ENCODE measurements at places on chromosomes 1 and 21.
A peak's percentile ranks its signal among the peaks of the same experiment; 100 is the strongest.

- no peak for DNase-seq
These were observed 47.8 kb downstream of the CHML start for GRCh38 chr1:241592273-241592958.

DNA sequence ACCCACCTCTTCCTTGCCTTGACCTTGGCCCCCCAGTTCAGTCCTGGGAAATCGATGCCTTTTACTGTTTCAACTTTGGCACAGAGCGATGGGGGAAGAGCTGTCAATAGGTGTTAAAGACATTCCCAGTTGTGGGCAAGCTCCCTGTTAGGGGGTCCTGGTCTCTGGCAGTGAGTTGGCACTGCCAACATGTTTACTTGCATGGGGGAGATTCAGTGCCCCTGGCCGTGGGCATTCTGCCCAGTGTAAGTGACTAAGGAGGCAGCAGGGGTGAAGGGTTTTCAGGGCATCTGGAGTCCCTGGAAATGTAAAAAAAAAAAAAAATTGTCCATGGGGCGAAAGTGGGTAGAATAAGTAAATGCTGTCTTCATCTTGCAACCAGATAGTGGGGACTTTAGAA lies 407.0 kb downstream of the PTPRU start:
- peak; percentile 20 for DNase-seq

DNA sequence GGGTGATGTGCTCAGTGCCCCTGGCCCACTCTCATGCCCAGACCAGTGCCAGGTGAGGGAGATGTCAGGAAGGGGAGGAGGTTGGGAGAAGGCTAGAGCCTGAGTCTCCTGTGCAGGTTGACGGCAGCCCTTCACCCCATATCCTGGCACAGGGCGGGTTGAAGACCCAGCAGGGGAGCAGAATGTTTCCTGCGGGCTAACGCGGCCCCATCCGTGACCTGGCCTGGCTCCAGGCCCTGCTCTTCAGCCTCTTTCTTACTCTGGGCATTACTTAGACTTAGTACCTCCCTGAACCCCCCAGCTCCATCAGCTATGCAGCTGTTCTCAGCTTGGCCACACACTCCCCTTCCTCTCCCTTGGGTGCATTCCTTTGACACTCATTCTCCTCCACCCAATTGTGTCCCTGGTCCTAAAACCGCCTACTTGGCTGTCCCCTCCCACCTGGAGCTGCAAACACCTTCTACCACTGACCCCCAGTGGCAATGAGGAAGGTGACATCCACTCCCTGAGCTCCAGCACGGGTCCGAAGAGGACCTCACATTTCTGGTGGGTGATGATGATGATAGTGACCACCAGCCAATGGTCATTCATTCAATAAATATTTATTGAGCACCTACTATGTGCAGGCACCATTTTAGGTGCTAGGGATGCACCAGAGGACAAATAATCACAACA lies 179.0 kb downstream of the PTPRU start:
- no peak for DNase-seq

- DNase-seq = no peak
These were observed 21.9 kb downstream of the RNF223 start for GRCh38 chr1:1052003-1052840.

DNA sequence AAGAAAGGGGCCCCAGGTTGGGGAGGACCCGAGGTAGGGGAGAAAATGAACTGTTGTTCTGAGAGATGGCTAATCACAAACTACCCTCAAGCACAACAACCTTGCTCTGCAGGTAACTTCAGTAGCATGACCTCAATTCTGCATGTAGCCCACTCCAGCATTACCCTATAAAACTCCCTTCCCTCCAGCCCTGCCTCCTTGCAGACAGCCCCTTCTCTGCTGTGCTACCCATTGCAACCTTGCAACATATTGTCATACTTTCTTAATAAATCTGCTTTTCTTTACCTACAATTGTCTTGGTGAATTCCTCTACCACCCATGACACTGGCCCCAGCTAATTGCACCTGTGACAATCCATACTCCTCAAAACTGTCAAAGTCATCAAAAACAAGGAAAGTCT lies 428.9 kb downstream of the MATN1 start:
- DNase-seq = no peak

DNA sequence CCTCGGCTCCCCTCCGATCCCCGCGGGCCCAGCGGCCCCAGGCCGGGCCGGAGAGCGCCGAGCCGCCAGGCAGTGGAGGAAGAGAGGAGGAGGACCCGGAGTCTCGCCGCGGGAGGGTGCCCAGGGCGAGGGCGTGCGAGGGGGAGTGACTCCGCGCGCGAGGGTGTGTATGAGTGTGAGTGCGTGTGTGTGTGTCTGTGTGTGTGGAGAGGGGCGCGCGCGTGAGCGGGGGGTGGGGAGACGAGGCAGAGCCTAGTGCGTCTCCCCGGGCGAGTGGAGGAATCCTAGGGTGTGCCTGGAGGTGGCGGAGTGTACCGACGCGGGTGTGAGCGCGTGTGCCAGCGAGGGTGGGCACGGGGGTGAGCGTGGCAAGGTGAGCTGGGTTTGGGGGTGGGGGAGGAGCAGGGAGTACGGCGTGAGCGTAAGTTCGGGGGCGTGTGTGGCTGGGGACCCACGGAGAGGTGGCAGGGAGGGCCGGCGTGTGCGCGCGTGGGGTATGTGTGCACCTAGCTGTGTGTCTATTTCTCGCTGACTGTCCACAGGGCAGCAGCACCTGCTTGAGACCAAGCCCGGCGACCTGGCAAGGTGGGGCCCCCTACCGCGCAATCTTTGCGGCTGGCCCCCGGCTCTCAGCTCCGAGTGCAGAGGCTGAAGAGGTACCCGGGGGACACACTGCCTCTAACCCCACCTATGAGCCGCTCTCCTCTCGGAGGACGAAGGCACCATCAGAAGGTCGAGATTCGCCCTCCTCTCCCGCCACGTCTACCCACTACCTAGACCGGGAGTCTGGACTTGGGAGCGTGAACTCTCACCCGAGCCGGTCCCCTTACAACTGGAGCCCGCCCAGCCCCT lies 784 bp upstream of the KCND3 start:
- peak; percentile 33 for DNase-seq

DNA sequence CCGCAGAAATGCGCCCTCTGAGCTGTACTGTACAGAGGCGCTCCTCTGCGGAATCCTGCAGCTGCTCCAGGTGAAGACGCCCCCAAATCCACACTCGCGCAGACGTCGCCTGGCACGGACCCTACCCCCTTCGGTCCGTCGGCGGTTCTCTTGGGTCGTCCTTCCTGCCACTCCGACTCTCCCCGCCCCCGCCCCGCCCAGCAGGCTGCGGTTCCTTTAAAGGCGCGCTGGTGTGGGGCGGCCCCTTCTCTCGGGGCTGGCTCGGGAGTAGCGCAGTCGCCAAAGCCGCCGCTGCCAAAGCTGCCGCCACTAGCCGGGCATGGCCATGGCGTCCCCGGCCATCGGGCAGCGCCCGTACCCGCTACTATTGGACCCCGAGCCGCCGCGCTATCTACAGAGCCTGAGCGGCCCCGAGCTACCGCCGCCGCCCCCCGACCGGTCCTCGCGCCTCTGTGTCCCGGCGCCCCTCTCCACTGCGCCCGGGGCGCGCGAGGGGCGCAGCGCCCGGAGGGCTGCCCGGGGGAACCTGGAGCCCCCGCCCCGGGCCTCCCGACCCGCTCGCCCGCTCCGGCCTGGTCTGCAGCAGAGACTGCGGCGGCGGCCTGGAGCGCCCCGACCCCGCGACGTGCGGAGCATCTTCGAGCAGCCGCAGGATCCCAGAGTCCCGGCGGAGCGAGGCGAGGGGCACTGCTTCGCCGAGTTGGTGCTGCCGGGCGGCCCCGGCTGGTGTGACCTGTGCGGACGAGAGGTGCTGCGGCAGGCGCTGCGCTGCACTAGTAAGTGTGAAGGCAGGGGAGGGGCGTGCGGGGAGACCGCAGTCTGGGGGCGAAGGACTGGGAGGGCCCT lies at the start of gene RASSF5:
Gene RASSF5, plus strand, starts transcription at position 248 of the 846 bp plus-strand sequence. Its CDS starts 72 bp downstream, at position 320.
- peak; percentile 62 for DNase-seq

GRCh38 chr1:211761400-211761799 lies 69.2 kb downstream of the LPGAT1 start:
- DNase-seq = no peak
